Frontal cortex (tissue), 4 donors: ENCODE measurements at places on chromosomes 2 and 18.

GRCh38 chr2:25257032-25257552 is 84.6 kb downstream of the DNMT3A start:
- no peak for DNase-seq

GRCh38 chr2:53987336-53987921 is 16.6 kb upstream of the PSME4 start:
- DNase-seq = no peak

DNA sequence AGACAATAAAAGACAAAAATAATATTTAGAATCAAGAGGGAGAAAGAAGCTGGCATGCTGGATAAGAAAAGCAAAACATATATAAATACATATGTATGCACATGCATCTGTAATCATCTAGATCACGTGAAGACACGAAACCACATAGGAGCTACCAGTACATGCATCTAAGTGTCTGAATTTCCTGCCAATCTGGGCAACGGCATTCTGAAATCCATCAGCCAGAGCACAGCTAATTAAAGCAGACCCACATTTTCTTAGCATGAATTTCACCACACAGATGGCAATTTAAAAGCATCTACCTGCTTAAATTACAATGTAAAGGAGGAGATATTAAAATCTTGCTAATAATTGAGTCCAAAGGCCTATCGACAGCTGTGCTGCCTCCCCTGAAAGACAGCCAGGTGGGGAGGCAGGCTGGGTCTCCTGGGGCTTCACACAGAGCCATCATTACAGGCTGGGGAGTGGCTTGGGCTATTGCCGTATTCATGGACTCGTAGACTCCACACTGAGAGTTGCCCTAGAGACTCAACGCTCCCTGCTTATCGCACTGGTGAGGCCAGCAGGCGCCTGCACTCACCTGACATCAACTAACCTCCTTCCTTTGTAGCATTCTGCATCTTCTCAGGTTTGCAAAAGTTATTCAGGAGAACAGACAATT is 272.5 kb upstream of the PXDN start:
- DNase-seq = no peak

- no peak for DNase-seq
These were observed 143.9 kb downstream of the PXDN start for GRCh38 chr2:1600191-1601066.

DNA sequence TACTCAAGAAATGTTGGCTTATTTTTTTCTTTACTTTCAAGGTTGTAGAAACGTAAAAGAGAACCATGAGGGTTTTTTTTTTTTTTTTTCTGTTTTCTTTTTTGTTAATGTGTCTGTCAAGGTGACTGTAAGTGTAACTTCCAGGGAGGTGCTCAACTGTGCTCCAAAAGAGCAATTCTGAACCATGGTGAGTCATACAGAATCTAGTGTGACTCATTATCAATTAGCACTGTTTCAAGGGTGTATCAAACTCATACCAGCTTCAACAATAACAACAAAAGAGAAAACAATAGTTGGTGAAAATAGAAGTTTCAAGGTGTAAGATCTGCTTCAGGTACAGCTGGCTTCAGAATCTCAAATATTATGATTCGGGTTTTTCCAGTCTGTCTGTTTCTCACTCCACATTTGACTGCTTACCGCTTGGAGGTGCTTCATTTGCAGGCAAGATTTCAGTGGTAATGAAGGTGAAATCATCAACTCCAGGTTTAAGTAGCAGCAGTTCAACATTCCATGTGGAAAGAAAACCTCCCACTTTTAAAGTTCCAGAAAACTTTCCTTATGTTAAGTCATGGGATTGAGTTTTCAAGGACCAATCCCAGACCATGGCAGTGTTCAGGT is 850.6 kb downstream of the CNTNAP5 start:
- no peak for DNase-seq
